Frontal cortex (tissue), 4 donors: ENCODE measurements at places on chromosomes 2 and 18.

GRCh38 chr2:62163106-62163831 lies 32.6 kb upstream of the B3GNT2 start:
- no peak for DNase-seq

GRCh38 chr2:130186391-130186790 lies 4.3 kb downstream of the MZT2B start:
- DNase-seq, result no peak

DNA sequence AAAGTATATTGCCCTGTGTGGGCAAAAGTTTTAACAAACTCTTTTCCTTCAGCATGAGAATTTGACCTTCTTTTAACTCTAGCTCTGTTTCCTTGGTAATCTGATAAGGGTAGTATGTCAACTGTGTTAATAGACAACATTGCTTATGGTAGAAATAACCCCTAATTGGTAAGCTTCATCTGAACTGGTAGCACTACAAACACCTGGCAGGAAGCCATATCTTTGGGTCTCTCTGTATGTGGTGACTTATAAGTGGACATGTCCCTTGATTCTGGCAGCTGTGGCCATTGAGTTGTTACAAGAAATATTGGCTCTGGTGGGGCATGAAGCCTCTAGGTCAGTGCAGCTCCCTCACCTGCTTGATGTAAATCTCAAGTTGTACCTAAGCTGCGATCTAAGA lies 46.9 kb downstream of the MBD5 start:
- no peak for DNase-seq

- no peak for DNase-seq
These were observed 196.1 kb downstream of the MCFD2 start for GRCh38 chr2:46719487-46719886.

- no peak for DNase-seq
These were observed 226.8 kb downstream of the MC4R start for GRCh38 chr18:60145776-60146175.

DNA sequence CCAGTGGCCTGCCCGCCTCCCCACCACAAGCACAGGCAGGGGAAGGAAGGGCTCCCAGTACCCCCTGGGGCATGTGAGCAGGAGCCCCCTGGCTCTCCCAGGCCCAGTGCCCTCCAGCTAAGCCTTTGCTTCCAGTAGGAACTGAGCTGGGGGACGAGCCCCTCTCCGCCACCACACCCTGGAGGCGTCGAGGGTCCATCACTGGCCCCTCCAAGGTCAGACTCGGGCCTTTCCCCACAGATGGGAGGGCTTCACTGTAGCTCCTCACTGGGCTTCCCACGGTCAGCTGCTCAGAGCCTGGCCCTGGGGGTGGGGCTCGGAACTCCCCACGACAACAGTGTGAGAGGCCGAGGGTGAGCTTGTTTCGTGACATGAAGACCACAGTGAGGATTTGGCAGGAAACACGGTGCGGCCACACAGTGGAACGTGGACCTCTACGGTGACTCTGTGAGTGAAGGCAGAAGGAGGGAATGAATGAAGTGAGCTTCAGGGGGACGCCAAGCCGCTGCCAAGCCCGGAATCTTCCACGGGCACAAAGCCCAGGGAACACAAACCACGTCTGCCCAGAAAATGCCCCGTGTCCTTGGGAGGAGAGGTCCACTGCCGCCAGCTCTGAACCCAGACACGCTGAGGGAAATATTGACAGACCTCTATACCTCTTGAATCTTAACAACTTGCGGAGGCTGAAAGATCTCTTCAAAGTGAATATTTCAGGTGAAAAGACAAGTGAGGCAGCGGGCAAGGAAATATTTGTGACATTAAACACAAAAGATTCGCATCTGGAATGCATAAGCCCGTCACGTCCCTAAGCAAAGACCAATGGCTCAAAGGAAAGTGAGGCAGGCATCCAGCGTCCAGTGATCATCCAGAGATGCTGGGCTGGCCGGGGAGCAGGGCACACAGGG lies 144.8 kb upstream of the GPC1 start:
- DNase-seq, result no peak

DNA sequence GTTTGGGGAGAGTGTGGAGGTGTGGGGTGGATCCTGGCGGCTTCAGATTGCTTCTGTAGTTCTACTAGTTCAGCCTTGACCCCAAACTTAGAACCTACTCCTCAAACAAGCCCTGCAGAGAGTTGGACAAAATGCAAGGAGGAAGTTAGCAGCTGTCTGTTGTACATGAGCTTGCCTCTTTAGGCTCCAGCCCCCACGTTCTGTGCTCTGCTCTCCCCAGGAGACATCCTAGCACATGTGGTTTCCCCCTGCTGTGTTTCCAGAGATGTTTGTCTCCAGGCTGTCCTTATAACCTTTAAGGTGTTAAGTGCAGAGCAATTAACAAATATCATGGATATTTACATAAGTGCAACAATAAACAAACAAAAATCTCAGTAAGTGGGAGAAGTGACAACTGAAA lies 111.1 kb downstream of the ACOXL start:
- DNase-seq, result no peak

DNA sequence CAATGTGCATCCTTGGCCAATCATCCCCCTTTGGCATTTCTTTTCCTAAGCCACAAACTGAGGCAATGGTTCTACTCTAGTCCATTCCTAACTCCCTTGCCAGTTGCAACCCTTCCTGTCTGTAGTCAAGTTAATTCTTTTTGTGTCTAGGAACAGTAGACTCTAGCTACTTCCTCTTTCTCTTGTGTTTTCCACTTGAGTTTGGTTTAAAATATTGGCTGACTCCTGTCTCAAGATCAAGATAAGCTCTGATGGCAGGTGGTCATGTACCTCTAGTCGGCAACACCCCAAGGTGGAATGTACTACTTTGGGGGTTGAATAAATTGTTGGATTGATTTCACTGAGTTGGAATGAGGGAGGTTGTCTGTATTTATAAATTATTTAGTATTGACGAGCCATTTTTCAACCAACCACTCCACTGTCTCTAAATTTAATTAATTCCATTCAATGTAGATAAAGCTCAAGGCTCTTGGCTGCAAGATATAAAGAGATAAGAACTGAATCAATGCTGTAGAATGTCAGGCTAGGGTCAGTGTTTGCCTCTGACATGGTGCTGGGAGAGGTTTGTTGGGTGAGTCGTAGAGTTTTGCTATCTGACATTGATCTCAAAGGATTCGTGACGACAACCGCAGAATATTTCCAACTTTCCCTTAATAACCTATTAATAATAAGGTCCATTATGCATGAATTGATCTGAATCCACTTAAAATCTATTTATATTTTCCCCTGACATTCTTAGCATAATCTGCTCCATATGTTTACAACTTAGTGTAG lies 188.7 kb upstream of the APCDD1 start:
- DNase-seq, result no peak

DNA sequence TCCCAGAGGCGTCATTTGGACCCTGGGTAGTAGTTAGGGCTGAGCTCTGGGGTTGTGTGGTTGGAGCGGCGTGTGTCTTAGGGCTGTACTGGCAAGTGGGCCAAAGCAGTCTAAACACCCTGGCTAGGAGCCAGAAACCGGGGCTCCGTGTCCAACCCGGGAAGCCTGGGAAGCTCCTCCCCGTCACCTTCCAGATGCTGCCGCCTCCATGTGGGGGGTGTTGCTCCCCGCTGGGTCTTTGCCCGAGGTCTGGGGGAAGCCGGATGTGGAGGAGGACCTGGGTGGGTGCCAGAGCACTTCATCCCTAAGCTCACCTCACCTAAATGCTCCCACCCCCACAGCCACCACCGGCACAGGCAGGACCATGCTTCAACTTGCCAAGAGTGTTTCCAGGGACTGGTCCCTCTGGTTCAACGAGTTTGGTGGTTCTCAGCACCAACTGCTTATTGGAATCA lies 25.4 kb downstream of the TET3 start:
- no peak for DNase-seq

GRCh38 chr2:72581560-72582181 lies 244.2 kb downstream of the EXOC6B start:
- DNase-seq, result no peak

- no peak for DNase-seq
These were observed 43.2 kb downstream of the TMEM18 start for GRCh38 chr2:634041-634440.

DNA sequence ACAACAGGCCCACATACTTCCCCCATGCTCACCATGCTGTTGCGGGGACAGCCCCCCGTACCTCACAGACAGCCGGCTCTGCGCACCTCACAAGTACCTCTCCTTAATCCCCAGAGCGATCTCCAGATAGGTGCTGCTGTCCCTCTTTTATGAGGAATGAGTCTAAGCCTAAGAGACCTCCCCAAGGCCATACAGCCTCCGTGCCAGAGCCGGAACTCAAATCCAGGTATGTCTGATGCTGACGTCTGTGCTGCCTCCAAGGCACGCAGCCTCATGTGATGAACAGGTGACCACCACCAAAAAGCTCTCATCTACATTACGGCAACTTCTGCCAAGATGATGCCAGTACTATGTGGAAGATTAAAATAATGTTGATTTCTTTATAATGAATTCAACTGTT lies 85.2 kb downstream of the EIPR1 start:
- DNase-seq, result no peak

DNA sequence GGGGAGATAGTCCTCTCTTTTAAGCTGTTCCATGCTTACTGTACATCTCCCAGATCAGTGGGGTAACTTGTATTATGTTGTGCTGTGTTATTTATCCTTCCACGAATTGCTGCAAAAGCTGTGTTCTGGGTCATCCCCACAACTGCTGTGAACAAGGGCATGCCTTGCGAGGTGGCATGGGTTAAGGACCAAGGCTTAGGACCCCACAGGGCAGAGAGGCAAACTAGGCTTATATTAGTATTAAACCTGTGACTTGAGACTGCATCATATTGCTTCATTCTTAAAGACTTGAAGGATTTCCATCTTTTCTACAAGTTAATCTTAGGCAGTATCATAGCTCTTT lies 19.9 kb downstream of the RND3 start:
- no peak for DNase-seq

DNA sequence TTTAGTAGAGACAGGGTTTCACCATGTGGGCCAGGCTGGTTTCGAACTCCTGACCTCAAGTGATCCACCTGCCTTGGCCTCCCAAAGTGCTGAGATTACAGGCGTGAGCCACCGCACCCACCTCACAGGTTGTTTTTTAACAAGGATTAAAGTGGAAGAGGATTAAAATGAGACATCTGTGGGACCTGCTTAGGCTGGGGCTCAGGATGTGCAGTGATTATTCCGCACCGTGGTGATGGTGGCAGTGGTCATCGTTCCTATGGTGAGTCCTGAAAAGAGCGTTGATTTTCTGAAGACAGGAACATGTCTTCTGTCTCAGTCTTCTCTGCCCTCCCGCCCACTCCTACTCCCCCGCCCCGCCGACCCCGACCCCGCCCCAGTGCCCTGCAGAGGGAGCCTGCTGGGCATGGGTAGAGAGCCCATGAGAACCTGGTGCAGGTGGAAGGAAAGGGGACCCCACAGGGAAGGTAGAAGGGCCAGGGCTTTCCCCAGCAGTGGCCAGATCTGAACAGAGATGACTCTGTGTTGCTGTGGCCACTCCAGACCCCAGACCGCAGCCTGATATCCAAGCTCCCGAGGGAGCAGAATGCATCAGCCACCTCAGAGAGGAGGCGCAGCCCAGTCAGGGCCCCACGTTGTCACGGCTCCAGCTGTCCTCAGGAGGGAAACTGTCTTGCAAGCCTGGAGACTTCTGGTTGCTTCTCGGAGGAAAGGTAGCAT lies 34.5 kb upstream of the FOSL2 start:
- no peak for DNase-seq
